AG08395 (cell line): ENCODE measurements at places on chromosomes 6 and 20.

DNA sequence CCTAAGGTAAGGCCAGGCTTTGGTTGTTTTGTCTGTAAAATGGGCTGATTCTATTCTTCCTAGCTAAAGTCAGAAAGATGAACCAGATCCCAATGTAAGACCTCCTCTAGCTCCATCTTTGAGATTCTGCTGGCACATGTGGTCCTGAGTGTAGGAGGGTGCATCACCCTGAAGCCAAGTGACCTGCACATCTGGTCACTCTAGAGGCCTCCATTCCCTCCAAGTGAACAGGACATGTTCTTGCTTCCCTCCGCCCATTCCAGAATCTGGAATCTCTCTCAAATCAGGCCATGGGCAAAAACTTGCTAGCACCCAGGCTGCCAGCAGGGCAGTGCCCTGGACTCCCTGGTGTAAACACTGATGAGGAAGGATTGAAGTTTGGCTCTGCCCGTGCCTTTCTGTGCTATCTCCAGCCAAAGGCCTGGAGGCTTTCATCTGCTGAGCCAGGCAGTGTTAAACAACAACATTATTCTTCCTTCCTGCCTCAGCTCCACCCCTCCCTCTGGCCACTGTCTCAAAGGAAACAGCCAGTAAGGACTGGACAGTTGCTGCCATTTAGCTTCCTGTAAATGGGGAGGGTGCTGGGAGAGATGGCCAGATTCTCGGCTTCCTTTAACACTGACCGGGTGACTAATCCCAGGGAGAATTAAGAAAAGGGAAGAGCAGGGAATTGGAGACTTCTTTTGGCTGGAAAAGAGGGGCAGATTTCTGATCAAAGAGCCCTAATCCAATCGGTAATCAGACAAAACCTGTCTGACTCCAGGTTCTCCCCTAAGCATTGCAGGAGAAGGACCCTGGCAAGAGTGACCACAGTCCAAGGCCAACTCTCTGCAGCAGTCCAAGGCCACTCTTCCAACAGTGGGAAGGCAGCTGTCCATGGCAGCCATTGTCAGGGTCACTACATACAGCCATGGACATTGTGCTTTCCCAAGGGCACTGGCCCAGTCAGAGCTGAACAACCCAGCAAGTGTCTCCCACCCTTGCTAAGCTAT, 19.5 kb upstream of the ADGRF1 start:
- DNase-seq: peak; percentile 42

DNA sequence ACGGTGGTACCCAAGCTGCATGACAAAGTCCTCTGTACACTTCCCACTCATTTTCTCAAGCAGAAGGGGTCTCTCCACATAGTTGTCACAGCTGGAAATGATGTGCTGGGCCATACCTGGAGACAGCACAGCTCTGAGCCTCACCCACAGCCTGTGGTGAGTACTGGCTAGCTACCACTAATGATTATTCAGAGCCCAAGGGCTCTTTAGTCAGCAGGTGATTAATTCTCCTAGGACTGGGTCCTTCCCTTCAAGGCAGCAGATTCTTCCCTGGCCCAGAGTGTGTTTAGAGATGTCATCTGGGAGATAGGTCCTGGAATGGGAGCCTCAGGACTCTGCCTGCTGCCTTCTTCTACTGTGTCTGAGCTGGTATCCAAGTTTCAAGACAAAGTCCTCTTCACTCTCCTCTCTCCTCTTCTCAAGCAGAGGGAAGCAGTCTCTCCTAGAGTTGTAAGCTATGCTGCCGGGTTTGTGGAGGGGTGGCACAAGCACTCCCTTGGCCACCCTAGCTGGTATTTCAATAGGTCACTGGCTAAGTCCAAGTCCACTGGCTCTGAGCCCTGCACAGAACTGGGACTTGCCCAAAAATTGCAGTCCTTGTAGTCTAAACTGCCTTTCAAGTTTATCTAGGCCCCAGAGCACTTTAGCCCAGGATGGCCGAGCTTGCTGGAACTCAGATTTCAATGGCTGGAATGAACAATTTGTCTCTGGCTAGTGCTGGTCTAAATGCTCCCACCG, 49.8 kb upstream of the VGLL2 start:
- no peak for DNase-seq

DNA sequence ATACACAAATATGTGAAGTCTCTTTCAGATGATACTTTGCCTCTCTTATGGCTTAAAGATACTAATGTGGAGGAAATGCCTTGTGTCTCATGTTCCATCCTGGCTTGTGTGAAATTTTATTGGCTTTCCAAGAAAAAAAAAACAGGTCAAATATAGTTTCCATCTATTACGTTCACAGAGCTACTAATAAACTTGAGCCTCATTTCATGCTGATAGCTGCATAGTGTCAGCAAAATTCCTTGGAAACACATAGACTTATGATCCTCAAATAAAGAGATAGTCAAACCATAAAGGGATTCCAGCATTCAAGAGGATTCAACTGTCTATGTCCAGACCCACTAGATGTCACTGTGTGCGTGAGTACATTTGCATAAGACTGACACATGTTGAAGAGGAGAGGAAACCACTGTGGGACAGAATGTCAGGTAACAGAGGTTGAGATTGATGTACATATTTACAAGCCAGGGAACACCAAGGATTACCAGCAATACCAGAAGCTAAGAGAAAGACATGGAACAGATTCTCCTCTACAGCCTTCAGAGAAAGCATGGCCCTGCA, 266.6 kb downstream of the COL12A1 start:
- no peak for DNase-seq

DNA sequence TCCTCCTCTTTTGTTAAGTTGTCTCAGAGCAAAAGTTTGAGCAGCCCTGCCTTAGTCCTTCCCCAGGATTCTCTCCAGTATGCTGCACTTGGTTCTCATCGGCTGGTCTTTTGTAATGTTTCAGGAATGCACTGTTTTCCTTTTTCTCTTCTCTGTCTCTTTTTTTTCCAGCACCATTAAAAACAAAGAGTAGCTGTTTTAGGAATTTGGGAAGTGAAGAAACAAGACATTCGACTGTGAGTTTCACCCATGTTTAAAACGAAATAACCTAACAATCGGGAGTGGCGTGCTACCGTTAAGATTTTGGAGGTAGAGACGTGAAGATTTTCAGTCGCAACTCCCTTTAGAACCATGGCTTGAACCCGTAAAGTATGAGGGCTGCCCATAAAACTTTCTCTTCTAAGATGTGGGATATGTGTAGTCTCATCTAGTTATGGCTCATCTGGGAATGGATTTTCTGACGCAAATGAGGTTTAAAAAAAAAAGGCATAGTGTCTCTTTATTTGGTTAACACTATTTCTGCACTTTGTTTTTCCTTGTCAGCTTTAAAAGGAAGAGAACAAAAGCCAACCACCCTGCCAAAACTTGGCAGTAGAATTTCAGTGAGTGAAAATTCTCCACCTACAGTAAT, 35.9 kb upstream of the RAB23 start:
- DNase-seq: peak; percentile 73

GRCh38 chr20:44072384-44072783, 114.6 kb downstream of the JPH2 start:
- DNase-seq: no peak

- DNase-seq: no peak
Measured at GRCh38 chr6:33156561-33156960, 35.7 kb downstream of the COL11A2 start.

DNA sequence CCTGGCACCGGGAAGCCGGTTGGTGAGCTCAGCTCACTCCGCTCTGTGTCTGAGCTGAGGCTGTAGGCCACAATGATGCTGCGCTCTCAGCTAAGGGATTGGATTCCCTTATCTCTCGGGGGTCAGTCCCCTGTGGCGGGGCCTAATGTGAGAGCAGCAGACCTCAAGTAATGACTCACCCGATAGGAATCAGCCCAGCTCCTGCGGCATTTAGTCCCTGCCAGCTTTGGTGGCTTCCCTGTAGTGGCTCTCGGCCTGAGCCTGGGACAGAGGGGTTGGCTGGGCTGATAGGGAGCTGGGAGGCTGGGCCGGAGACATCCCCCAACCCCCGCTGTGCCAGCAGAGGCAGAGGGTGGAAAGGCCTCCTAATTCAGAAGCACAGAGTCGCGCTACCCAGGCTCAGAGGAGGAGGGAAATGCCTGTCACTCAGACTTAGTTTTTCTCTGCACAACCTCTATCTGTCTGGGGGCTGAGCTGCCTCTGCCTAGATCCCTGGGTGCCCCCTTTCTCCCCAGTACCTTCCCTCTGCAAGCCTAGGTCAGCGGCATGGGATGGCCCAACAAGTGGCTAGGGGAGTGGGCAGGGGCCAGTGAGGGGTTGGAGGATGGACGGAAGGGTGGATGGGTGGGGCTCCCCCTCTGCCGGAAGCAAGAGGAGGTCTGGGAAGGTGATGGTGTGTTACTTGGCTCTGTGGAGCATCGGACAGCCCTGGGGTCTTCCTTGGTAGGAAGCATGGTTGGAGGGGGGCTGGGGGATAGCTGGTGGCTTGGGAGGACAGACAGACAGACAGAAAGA, 92.2 kb downstream of the CDH22 start:
- peak; percentile 77 for DNase-seq
